ENCODE measurements at places on chromosomes 13 and 19. TPM values are rescaled to one million over a fixed set of nuclear protein-coding genes. Genes with fewer than 3 reads are reported as not detected.

GRIN3B gene
- 0.46 TPM for total RNA-seq

GADD45GIP1 gene
- 24.6 TPM for total RNA-seq

DNA sequence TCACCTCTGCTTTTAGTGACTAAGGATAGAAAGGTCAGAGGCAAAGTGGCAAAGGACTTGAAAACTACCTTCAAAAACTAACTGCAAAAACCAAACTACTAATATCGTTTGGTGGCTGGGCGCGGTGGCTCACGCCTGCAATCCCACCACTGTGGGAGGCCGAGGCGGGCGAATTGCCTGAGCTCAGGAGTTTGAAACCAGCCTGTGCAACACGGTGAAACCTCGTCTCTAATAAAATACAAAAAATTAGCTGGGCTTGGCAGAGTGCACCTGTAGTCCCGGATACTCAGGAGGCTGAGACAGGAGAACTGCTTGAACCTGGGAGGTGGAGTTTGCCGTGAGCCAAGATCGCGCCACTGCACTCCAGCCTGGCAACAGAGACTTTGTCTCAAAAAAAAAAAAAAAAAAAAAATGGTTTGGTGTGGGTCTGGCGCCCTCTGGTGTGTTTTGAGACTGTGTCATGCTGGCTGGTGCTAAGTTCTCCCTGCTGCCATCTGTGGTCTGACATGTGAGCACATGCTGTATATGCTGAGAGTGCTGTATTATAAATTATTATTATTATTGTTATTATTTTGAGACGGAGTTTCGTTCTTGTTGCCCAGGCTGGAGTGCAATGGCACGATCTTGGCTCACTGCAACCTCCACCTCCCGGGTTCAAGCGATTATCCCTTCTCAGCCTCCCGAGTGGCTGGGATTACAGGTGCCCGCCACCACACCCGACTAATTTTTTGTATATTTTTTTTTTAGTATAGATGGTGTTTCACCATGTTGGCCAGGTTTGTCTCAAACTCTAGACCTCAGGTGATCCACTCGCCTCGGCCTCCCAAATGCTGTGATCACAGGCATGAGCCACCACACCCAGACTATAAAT, 36.0 kb upstream of the RNF17 start:
- peak; percentile 84 for DNase-seq

- no peak for DNase-seq
Measured at GRCh38 chr13:102913914-102914313, 68.1 kb downstream of the ERCC5 start.

DNA sequence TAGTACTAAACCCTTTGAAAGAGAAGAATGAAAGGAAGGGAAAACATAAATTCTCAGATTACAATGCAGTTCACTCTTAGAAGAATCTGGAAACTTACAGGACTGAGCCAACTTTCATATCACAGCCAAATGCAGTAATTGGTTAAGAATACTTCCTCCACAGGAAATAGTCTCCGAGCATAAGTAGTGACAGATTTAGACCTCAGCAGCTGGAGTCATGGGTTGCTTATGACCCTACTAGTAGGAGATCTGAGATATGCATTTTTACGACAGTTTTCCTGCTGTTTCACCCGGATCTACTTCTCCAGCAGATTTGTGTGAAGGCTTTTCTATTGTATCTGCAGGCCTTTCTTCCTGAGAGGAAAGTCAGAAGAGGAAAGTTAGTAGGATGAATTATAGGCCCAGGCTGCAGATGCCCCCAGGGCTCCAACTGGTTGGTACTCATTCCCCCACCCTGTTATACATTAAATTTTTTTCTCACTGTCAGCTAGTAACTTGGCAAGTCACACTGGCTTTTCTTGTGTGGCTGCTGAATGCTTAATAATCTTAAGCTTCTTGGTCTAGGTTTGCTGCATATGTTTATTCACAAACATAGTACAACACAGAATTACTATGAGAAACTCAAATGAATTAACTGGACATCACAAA, 1241.5 kb upstream of the MIR17HG start:
- no peak for DNase-seq

- DNase-seq: no peak
Measured at GRCh38 chr13:90696656-90697055, 650.8 kb upstream of the MIR17HG start.

- DNase-seq: no peak
Measured at GRCh38 chr19:4083677-4084546, 17.2 kb upstream of the ZBTB7A start.

GRCh38 chr19:6378486-6378885, 2.8 kb upstream of the PSPN start:
- no peak for DNase-seq

DNA sequence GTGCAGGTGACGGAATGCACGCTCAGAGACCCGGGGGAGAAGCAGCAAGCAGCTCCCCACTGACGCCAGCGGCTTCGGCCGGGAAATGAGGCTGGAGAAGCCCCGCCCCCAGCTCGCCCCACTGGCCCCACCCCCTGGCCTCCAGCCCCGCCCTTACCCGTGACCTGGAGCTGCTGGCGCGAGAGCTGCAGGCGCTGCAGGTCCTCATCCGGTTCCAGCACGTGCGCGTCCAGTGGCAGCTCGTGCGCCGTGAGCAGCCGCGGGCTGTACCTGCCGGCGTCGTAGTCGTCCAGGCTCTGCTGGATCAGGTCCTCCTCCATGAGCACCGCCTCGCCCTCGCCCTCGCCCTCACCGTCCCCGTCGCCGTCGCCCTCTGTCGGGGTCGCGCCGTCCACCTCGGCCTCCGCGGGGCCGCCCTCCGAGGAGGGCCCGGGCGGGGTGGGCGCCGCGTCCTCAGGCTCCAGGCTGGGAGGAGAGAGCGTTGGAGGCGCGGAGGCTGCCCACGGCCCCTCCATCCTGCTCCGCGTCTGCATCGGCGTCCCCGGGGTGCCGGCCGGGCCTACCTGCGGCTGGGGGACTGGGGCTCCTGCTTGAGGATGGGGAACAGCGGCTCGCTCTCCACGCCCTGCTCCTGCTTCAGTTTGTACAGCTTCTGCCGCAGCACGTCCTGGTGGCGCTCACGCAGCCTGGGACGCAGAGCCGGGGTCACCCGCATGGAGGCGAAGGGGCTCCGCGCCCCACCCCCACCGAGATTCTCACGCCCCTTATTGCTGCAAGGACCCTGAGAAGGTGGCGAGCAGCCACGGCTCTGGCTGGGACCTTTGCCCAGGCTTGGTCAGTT, 6.4 kb upstream of the TBXA2R start:
- no peak for DNase-seq

- no peak for DNase-seq
Measured at GRCh38 chr19:44839276-44839675, 6.8 kb upstream of the NECTIN2 start.

GRCh38 chr19:19627621-19628500, at the start of gene LPAR2:
Gene LPAR2, minus strand, starts transcription at chr19:19628220. Its CDS starts 945 bp downstream, at chr19:19627275.
- DNase-seq: no peak

- no peak for DNase-seq
Measured at GRCh38 chr19:39479916-39480315, 722 bp upstream of the TIMM50 start.

DNA sequence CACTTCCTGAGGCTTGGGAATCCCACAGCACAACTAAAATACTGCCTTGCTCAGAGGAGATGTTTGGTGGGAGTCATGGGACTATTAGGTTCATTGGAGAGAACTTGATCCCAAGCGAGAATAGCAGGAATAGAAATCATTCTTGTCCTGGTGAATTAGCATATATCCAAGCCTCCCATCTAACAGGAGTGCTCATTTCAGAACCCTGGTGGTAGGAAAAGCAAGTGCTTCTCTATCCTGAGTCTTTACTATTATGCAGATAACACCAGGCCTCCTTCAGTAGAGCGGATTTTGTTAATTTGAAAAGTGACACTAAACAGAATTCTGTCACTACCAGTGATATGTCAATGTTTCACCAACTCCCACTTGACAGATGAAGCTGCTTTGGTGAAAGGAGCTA, 199.5 kb downstream of the ATP8A2 start:
- no peak for DNase-seq
